Fibroblast of skin of right quadriceps (primary cell): ENCODE measurements at places on chromosomes 16 and 17.

DNA sequence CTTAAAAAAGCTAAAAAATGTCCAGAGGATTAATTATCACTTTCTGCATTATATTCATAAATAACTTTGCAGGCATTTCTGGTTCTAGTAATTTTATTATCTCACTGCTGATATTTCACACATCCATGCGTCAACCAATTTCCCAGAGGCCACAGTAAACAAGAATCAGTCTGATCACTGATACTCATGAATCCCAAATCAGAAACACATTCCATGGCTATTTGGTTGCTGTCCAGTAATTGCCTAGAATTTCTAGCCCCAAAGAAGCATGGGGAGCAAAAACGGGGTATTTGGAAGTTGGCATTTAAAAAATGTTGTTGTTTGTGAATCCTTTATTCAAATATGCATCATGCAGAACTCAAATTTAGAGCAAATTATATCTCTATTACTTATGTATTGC is 244.8 kb downstream of the CDH8 start:
- peak; percentile 68 for DNase-seq

DNA sequence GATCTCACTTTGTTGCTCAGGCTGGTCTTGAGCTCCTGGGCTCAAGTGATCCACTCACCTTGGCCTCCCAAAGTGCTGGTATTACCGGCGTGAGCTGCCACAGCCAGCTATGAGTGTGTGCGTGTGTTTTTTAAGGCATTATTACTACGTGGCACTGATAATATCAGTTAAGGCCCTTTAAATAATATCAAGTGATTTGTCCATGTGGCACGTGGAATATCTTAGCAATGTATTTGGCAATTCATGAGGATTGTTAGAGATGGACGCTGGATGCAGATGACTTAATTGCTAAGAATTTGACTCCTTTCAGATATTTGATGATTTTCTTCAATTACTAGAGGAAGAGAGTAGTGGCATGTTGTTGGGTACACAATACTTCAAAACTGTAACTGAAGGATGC is 25.5 kb upstream of the PMP22 start:
- peak; percentile 39 for DNase-seq

- DNase-seq = peak; percentile 46
These were observed 781 bp downstream of the ARHGDIA start for GRCh38 chr17:81870131-81870980.

DNA sequence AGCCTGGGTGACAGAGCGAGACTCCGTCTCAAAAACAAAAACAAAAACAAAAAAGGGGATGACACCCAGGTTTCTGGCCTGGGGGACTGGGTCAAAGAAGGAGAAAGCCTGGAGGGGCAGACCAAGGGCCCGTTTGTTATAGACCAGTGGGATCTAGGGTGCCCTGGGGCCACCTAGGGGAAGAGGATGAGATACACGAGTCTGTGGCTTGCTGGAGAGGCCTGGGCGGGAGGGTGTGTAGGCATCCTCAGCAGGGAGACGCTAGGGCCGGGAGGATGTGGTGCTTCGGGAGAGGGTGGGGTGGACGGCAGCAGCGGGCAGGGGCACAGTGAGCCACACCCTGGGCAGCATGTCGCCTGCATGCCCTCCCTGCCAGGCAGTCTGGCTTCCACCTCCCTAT is 17.1 kb upstream of the CRK start:
- no peak for DNase-seq

DNA sequence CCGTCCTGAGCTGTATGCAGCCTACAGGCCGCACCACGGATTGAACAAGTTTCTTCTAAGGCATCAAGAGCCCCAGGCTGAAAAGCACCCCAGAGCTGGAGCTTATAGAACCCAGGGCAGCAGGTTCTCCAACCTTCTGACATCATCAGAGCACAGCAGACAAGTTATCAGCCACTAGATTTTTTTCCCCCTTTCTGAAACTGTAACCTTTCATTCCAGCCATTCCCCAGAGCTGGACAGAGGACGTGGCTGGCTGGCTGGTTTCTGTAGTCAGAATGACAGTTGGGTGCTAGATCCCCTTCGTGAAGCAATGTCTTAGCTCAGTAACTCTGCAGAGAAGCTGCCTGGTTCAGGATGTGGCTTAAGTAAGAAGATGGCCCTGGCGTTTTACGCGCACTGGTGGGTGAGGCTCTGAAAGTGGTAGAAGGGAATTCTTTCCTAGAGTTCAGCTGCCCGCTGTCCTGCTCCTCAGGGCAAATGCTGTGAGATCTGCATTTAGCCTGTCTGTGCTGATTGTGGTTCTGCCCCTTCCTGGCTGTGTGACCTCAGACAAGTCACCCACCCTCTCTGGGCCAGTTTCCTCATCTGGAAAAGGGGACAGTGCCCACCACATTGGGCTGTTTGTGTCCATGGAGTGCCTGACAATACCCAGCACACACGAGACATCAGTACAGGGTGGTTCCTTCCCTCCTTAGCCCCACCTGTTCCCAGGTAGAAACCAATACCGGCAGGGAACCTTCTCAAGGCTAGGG is 9.1 kb downstream of the DEXI start:
- no peak for DNase-seq

- DNase-seq = peak; percentile 53
These were observed 242.3 kb downstream of the SEC14L1 start for GRCh38 chr17:77382966-77383612.

DNA sequence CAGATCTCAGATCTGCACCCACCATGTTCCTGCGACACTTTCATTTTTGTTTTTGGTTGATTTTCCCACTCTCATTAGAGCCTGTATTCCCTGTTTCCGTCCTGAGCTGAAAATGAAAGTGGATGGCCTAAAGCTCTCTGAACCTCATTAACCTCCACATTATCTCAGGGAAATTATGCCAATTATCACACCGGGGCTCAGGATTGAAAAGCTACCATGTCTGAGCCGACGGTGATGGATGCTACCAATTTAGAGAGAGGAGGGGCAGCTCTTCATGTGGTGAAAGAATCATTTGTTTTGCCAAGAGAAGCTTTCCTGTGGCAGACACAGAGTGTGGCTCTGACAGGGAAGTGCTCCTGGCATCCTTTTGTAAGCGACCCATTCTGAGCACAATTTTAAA is 410.4 kb upstream of the CDH11 start:
- no peak for DNase-seq

DNA sequence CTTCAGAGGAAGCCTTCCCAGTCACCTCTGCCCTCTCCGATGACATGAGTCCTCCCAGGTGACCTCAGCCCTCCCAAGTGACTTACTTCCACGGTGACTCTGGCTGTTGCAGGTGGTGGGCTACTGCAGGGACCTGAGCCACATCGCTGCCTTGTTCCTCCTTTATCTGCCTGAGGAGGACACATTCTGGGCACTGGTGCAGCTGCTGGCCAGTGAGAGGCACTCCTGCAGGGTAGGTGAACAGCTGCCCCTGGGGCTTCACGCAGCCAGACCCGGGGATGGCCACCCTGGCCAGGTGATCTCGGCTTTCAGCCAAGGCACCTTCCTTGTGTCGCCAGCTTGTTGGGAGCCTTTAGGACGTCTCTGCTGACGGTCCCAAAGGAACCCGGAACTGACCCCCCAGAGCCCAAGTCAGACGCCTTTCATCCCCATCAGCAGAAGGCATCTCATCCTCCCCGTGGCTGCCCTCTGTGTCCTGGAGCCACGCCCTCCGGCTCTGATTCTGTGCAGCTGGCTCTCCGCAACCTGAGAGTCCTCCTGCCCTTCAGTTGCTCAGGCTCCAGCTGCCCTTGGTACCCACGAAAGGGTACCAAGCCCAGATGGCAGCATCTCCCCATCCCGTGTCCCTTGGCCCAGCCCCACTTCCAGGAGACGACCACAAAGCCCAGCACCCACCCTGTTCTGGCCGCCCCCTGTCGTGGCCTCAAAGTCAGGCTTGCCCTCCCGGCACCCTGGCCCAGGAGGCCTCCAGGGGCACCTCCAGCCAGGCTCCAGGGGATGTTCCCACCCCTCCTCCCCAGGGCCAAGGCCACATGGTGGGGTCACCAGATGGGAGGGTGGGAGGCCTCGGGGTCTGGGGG is 81.7 kb downstream of the GOSR1 start:
- no peak for DNase-seq

DNA sequence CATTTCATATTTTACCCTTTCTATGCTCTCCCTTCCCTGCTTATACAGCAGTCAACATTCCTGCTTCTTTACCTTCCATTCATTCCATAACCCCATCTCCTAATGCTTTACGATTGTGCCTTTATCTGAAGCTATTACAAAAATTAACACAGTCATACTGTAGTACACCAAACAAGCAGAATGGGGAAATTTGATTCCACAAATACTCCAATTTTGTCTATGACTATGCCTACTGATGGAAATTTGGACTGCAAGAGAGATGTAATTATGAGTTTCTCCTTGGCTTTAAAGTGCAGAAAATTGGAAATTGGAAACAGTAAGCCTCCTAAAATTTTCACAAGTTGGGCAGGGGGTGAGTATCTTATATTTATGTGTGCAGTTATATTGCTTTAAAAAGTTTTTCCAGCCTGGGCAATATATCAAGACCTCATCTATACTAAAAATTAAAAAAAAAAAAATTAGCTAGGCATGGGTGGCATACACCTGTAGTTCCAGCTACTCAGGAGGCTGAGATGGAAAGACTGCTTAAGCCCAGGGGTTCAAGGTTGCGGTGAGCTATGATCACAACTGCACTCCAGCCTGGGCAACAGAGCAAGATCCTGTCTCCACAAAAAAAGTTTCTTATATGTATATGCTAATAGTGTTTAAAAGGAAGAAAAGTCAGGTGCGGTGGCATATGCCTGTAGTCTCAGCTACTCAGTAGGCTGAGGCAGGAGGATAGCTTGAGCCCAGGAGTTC is 3.0 kb downstream of the APPBP2 start:
- no peak for DNase-seq

GRCh38 chr17:57463103-57463885 is 207.0 kb downstream of the MSI2 start:
- peak; percentile 84 for DNase-seq

DNA sequence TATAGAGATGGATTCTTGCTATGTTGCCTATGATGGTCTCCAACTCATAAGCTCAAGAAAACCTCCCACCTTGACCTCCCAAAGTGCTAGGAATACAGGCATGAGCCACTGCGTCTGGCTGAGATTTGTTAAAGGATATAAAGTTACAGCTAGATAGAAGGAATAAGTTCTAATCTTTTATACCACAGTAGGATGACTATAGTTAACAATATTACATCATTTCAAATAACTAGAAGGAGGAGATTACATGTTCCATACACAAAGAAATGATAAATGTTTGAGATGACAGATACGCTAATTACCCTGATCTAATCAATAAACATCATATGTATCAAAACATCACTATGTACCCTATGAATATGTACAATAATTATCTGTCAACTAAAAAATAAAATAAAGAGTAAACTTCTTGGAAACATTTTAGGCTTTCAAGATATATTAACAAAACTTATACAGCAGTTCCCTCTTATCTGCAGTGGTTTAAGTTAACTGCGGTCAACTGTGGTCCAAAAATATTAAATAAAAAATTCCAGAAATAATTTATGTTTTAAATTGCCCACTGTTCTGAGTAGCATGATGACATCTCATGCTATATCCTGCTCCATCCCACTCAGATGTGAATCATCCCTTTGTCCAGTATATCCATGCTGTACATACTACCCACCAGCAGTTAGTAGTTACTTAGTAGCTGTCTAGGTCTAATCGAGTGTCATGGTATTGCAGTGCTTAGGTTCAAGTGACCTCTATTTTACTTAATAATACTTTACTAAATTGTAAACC is 129.2 kb upstream of the NACA2 start:
- peak; percentile 8 for DNase-seq

DNA sequence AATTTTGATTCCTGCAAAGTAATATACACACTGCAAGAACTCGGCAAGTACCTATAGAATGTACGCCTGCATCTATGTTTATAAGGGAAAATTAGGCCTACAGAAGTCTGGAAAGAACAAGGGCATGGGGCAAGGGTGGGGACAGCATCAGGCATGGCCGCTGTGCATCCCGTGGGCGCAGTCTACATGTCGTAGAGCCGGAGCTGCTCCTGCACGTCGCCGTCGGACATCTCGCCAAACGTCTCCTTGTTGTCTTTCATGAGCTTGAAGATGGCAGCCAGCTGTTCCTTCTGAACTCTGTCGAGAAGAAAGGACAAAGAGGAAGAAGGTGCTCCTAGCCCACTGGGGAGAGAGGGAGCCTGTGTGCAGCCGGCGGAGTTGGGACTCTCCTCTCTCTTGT is 33.4 kb downstream of the MXRA7 start:
- DNase-seq = no peak

DNA sequence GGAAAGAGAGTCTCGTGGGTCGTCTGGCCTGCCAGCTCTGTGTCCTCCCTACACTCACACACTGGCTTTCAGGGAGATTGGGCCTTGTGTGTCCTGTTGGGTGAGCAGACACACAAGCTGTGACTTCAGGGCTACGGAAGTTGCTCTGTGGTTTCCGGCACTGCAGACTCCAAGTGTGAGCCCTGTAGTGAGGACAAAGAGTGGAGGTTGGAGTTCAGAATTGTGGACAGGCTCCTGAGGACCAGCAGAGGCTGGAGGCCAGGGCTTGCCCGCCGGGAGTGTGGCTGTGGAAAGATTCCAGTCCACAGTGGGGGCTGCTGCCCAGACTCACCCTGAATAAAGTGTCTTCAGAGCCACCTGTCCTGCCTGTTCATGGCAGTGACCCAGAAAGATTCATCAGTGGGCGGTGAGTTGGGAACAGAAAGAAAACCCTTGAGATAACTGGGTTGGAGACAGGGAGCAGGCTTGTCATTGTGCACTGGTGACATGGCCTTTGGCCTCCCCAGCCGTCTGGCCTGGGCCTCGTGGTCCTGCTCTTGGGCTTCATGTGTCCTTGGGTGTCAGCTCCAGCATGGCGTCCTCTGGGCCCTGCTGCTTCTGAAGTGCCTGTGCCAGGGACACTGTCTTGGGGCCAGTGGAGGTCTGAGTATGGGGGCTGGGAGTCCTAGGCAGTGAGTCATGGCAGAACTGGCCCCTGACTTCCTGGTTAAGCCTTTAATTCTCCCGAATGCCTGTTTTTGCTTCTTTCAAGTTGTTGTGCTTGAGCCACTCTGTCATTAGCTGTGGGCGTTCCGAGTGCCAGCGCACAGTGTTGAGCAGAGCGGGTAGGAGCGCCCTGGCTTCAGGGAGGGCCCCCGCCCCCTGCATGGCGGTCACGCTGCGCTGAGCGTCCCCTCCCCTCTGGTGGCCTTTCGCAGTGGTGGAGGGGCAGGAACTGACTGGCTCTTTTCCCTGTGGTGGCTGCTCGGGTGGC is 19.9 kb upstream of the ZNF750 start:
- DNase-seq = peak; percentile 64

DNA sequence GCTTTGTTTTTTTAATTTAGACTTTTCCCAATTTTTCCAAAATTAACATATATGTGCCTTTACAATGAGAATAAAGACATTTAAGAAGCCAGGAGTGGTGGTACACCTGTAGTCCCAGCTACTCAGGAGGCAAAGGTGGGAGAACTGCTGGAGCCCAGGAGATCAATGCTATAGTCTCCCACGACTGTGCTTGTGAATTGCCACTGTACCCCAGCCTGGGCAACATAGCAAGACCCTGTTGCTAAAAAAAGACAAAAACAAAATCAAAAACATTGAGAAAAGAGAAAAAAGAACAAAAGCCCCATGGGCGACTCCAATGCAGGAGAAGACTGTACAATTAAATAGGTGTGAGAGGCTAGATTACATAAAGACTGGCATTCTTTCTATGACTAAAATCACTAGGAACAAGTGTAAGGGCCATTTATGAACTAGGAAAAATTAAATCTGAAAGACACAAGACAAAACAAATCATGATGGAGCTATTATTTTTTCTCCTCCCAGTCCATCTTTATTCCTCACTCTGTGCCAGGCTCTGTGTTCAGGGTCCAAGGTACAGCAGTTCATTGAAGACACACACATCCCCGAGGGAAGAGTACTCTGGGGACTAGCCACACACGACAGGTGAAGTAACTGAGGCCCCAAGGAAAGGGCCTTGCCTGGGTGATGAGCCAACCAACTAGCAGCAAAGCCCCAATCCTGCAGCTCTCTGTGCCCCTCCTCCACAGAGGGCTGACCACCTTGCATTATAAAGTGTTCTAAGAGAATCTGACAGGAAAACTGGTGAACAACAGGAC is 79.8 kb downstream of the CREBBP start:
- DNase-seq = no peak
